ENCODE measurements at places on chromosomes 2 and 18. TPM values are rescaled to one million over a fixed set of nuclear protein-coding genes. Genes with fewer than 3 reads are reported as not detected.

- DNase-seq: no peak
Measured at GRCh38 chr2:220424561-220424960, 797.1 kb downstream of the SLC4A3 start.

- no peak for DNase-seq
Measured at GRCh38 chr2:137194111-137194510, 428.8 kb downstream of the THSD7B start.

DNA sequence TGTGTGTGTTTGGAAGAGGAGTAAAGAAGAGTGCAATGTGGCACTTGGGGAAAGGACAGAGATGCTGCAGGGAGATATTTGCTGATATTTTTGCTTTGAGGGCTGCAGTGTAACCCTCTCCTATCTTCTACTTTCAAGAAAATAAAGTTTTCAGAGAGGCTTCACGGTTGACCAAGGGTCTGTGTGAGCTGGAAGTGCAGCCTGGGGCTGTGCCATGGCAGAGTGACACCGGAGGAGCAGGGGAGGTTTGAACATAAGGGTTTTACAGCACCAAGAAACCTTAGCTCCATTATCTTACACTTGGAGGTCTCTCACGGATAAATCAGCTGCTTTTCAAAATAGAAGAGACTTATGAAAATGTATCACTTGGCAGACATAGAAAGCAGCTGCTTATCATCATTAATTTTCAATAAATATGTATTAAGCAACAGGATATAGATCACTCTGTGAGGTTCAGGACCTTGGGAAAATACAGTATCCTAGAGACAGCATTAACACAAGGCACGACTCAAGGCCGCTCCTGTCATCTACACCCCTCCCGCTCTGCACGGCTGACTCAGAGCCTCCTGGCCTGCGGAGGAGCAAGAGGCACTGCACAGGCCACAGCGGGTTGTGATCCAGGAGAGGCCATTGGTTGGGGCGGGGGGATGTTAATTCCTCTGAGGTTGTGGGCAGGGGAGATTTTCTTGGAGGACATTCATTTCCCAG, 127.8 kb downstream of the COPS8 start:
- DNase-seq: no peak

- no peak for DNase-seq
Measured at GRCh38 chr2:79903222-79904000, 390.6 kb downstream of the CTNNA2 start.

Gene GALNT14
- 0.39 TPM for total RNA-seq

Gene DNMT3A
- total RNA-seq: 46.7 TPM
